ENCODE measurements at places on chromosomes 5 and 9. TPM values are rescaled to one million over a fixed set of nuclear protein-coding genes. Genes with fewer than 3 reads are reported as not detected.

Gene CARD9
- total RNA-seq = 2.9 TPM

Gene SPATA31C1
- total RNA-seq = not detected

DNA sequence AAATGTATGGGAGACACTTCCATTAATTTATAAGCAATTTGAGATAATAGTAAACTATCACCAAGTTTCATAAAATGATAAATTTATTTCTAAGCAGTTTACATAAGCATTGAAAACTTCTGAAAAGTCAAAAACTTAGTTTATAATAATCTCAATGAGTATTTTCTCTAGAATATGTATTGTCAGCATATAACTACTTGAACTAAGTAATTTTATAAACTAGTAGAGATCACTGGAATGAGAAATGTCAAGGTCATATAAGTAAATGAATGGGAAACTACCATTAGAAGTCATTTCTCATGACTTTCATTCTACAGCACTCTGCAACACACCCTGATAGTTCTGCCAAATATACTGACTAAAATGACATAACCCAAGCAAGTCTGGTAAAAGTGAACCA lies 3.4 kb downstream of the TBCA start:
- no peaks in the 10 kb centered on the region for H3K36me3 ChIP-seq
- DNase-seq = no peak
- no peaks in the 10 kb centered on the region for H3K27me3 ChIP-seq
- no peak overlapping the region for H3K27ac ChIP-seq

- no peaks in the 10 kb centered on the region for H3K4me1 ChIP-seq
- DNase-seq = no peak
- H3K4me3 ChIP-seq = no peak overlapping the region
- no peaks in the 10 kb centered on the region for H3K27me3 ChIP-seq
Measured at GRCh38 chr9:99046542-99047071, 58.3 kb upstream of the TGFBR1 start.

DNA sequence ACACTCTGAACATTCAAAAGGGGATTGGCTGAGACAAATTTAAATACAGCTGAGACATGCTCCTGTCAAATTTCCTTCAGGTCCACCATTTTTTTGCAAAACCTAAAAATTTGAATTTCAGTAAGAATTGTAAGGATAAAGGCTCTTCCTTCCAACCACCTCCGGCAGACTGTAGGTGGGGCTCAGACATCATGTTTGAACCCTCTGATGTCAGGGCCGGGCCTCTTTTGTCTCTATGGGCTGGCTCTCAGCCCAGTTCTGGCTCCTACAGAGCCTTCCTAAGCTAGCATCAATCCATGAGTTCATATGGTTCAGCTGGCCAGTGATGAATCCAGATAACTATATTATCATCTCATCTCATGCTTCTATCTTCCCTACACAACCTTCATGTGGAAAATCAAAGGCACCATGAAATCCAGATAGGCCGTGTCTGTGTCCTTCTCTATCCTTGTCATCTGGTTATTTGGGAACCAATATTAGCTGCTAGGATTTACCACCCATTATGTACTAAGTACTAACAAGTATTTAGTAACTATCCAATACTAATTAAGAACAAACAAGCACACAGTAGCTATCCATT lies 44.2 kb downstream of the NIPSNAP3B start:
- no peak overlapping the region for H3K4me3 ChIP-seq
- no peaks in the 10 kb centered on the region for H3K4me1 ChIP-seq
- no peak for DNase-seq
- H3K27ac ChIP-seq = no peak overlapping the region
- no peaks in the 10 kb centered on the region for H3K36me3 ChIP-seq
- H3K27me3 ChIP-seq = no peaks in the 10 kb centered on the region

DNA sequence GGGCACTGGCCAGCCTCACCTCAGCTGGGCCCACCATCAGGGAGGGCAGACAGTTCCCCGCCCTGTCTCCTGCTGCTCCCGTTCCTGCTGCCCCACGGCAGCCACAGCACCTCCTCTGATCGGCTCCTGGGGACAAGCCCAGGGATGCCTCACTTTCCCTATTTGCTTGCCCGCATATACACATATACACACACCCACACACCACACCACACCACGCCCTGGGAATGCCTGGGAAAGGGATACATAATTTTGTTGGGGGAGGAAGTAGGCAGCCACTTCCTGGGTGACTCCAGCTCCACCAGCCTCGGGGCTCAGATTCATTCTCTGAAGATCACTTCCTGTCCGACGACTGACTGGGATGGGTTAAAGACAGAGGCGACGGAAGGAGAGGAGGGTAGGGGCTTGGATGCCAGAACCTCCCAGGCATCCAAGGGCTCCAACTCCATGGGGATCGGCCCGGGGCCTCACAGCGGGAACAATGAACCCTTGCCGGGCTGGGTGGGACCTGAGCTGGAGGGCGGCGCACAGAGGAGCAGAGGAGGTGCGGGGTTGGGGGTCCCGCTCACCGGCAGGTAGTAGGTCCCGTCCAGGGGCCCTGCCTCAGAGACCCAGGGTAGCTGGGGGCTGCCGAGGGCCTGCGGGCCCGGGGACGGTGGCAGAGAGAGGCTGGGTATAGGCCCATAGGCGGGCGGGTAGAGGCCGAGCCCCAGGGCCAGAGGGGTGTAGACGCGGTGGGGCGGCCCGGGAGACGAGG lies 2.0 kb upstream of the MZB1 start:
- no peak for DNase-seq
- H3K27me3 ChIP-seq = peaks cover 9% of the 10 kb centered on the region
- no peak overlapping the region for H3K4me3 ChIP-seq
- no peak overlapping the region for H3K27ac ChIP-seq

- no peak overlapping the region for H3K27ac ChIP-seq
- H3K4me1 ChIP-seq = no peaks in the 10 kb centered on the region
- no peak overlapping the region for H3K4me3 ChIP-seq
- no peaks in the 10 kb centered on the region for H3K27me3 ChIP-seq
- no peak for DNase-seq
Measured at GRCh38 chr5:4576161-4576748, 563.9 kb upstream of the ADAMTS16 start.

All from uterus (tissue), 4 donors.